ENCODE measurements at places on chromosomes 7 and 10.

- DNase-seq = no peak
Observed at GRCh38 chr10:88404133-88404532, 179.0 kb downstream of the RNLS start.

- DNase-seq = no peak
Observed at GRCh38 chr10:51608211-51608610, 91.2 kb downstream of the CSTF2T start.

GRCh38 chr10:100109670-100110069 is 28.0 kb upstream of the CPN1 start:
- no peak for DNase-seq

GRCh38 chr10:128071417-128071782 is 54.8 kb downstream of the MKI67 start:
- DNase-seq = no peak

GRCh38 chr10:93746844-93747284 is 10.9 kb upstream of the LGI1 start:
- no peak for DNase-seq

DNA sequence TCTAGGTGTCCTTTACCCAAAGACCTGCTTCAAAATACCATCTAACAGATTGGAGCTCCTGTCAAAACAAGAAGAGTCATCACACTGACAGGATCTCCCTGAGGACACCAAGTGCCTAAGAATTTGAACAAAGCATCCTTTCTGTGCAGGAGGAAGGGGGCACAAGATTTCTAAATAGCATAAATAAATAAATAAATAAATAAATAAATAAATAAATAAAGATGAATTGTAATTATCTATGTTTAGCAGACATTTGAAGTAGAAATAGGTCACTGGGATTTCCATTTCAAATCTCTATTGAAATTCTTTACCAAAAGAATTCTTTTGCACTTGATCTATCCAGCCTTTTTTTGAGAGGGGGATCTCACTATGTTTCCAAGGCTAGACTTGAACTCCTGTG is 65.3 kb downstream of the NPSR1 start:
- DNase-seq = no peak

- no peak for DNase-seq
Observed at GRCh38 chr7:8699875-8700624, 266.6 kb downstream of the NXPH1 start.

DNA sequence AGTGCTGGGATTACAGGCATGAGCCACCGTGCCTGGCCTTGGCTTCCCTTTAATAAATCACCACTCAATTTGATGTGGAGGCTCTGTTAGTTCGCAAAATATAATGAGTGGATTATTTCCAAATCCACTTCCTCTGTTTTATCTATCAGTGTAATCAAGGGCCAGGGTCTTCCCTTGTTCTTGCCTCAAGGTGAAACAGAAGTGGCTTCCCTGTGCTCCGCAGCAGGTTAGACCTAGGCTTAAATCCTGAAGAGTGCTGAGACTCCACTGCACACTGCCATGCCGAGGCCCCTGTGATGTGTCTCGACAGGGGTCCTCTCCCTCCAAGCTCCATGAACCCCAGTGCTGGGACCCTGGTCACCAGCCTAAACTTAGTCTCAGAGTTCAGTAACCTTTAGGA is 59.0 kb downstream of the MDH2 start:
- no peak for DNase-seq

DNA sequence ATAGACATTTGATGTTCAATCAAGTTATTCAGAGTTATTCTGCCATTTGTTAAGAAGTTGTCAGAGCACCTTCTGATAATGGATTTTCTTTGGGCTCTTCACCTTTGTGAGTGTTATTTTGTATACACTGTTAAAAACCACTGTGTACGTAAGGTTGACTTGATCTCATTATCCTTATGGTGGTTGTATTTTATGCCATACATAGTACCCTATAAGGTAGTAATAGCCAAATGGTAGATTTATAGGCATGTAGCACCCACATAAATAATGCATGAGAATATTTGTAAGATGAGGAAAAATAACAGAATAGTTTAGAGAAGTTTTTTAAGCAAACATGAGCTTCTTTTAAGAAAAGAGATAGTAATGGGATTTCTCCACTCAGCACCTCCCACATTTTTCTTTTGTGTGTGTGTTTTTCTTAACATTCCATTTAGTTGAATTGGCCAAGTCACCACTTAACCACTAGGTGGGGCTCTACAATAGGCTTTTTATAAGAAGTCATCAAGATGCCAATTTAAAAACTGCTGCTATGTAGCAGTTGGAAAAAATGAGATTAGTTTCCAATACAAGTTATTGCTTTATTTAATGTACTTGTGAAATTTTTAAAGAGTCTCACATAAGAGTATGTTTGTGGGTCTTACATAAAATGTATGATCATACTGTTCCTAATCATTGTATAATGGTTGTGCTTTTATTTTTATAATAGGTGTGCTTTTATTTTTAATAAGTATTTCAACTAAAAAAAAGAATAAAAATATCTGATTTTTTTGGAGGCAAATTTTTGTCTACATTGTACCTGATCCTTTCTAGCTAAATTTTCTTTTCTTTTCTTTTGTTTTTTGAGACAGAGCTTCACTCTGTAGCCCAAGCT is 41.1 kb upstream of the STMP1 start:
- DNase-seq = peak; percentile 3

- no peak for DNase-seq
Observed at GRCh38 chr7:28853150-28853549, 105.0 kb downstream of the TRIL start.

DNA sequence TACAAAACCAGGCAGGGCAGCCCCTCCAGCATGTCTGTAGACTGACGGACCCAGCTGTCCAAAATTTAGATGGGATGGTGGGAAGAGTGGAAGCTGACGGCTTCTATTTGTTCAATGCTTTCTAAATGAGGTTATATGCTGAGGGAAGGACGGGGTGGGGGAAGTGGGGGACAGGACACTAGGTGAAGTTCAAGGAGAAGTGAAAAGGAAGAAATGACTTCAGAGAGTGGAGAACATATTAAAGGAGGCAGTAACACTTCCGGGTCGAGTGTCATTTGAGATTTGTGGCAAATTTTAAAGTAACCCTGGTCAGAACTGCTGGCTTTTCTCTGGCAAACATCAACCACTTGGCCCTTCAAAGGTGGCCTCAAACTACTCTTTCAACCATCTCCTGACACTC is 9.4 kb downstream of the PIP4K2A start:
- DNase-seq = no peak

GRCh38 chr7:96614154-96614867 is 95.3 kb downstream of the SEM1 start:
- no peak for DNase-seq

GRCh38 chr10:93199191-93199751 is 125.6 kb downstream of the CYP26A1 start:
- DNase-seq = no peak

DNA sequence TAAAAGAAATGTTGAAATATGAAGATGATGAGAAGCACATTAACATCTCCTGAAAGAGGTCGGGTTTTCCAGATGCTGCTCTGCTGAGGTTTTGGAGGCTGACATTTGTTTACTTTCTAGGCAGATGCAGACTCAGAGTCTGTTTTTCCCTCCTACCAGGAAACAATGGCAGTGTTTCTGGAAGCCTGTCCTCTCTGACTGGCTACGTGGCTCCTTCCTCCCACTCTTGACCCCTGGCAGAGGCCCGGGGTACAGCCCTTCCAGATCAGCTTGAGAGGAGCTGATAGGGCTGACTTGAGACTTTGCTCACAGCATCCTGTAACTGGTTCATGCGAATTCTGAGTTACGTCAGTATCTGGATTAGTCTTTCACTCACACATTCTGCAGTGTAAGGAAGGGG is 41.1 kb upstream of the IL15RA start:
- DNase-seq = no peak

- no peak for DNase-seq
Observed at GRCh38 chr7:110283056-110283455, 807.9 kb upstream of the LRRN3 start.

DNA sequence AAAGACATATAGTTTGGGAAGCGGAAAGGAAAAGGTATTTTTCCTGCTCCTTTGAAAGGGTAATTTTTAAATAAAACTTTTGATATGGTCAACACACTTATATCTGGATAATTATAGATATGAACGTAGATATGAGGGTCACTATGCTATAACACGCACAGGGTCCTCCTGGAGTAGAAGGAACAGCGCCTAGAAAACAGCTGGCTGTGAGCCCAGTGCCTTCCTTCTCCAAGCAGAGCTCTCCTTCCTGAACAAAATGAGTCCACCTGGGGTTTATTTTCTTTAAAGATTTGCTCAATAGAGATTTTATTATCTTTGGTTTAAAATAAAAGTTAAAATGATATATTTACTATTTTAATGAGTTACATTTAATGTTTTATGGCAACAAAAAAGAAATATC is 13.1 kb downstream of the STEAP1 start:
- DNase-seq = no peak

DNA sequence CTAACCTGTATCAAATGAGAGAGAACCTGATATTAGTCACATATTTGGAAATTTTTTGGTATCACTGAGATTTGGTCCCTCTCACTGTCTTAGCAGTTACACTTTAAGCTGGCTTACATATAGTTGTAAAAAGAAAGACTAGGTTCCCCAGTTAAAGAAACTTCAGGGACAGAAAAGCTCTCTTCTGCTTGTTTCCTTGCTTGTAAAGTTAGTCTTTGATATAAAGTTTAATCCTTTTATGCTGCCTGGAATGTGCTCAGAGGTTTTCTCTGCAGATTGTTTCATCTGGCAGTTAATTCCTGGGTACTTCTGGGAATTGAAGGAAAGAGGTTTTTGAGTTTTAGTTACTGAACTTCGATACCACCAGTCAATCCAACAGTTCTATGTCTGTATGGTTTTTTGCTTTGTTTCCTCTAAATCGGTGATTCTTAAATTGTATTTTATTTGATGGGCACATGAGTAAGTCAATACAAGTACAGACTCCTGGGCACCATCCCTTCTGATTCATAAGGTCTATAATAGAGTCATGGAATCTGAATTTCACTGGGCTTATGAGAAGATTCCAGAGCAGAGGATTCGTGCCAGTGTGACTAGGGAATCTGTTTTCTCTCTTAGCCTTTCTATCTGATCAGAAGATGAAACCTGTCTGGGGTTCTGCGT is 1080.9 kb upstream of the C7orf33 start:
- DNase-seq = no peak

- DNase-seq = no peak
Observed at GRCh38 chr10:128476845-128477244, 350.6 kb upstream of the MKI67 start.

GRCh38 chr7:143418681-143419458 is 10.2 kb upstream of the EPHA1 start:
- no peak for DNase-seq

DNA sequence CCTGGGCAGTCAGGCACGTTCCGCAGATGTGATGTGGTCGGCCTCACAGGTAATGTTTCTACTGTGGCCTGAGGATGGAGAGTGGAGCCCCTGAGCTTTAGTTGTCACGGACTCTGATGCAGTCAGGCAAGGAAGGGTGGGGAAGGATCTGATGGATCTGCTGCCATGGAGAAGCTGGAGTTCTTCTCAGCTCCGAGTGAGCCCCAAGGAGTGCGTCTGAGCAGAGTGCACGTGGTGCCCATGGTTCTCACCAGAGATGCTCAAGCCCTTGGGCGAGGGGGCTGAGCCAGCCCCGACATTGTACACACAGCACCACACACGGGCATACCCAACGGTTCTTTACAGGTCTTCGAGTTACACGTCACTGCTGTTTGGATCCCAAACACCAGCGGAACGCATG is 192.5 kb downstream of the EBF3 start:
- DNase-seq = no peak

- DNase-seq = no peak
Observed at GRCh38 chr10:100930368-100930767, 17.6 kb downstream of the SLF2 start.

GRCh38 chr7:130683026-130683425 is 3.3 kb downstream of the TSGA13 start:
- DNase-seq = no peak

GRCh38 chr7:113582471-113582870 is 336.3 kb downstream of the PPP1R3A start:
- no peak for DNase-seq

- DNase-seq = no peak
Observed at GRCh38 chr10:5959581-5960069, 17.7 kb downstream of the IL15RA start.

- no peak for DNase-seq
Observed at GRCh38 chr7:106462914-106463482, 178.2 kb upstream of the NAMPT start.

- DNase-seq = no peak
Observed at GRCh38 chr10:116671274-116671926, 50.6 kb downstream of the PNLIPRP2 start.

DNA sequence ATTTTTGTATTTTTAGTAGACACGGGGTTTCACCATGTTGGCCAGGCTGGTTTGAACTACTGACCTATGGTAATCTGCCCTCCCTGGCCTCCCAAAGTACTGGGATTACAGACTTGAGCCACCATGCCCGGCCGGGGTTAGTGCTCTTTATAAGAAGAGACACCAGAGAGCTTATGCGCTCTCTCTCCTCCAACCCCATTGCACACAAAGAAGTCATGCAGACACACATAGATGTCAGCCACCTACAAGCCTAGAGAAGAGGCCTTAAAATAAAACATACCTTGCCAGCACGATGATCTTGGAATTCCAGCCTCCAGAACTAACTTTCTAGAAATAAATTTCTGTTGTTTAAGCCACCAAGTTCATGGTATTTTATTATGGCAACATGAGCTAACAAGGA is 10.0 kb upstream of the FAM53B start:
- no peak for DNase-seq

GRCh38 chr7:126608339-126608776 is 644.4 kb downstream of the GRM8 start:
- DNase-seq = no peak

Measured in activated CD4-positive, alpha-beta T cell treated with anti-CD3 and anti-CD28 coated beads, Interleukin-2, amount 50 U/mL, for 24 hours (primary cell).